M059J (cell line): ENCODE measurements at places on chromosomes 5 and 9. TPM values are rescaled to one million over a fixed set of nuclear protein-coding genes. Genes with fewer than 3 reads are reported as not detected.
A peak's percentile ranks its signal among the peaks of the same experiment; 100 is the strongest.

GRCh38 chr5:142432369-142432863 is 107.6 kb upstream of the SPRY4 start:
- no peak for DNase-seq

GRCh38 chr5:79025054-79025472 is 40.0 kb upstream of the ARSB start:
- DNase-seq, result peak; percentile 49

SPINK6 gene
- not detected in 2 replicates for total RNA-seq

GRCh38 chr5:97923496-97923895 is 740.4 kb upstream of the RIOK2 start:
- DNase-seq, result no peak

DNA sequence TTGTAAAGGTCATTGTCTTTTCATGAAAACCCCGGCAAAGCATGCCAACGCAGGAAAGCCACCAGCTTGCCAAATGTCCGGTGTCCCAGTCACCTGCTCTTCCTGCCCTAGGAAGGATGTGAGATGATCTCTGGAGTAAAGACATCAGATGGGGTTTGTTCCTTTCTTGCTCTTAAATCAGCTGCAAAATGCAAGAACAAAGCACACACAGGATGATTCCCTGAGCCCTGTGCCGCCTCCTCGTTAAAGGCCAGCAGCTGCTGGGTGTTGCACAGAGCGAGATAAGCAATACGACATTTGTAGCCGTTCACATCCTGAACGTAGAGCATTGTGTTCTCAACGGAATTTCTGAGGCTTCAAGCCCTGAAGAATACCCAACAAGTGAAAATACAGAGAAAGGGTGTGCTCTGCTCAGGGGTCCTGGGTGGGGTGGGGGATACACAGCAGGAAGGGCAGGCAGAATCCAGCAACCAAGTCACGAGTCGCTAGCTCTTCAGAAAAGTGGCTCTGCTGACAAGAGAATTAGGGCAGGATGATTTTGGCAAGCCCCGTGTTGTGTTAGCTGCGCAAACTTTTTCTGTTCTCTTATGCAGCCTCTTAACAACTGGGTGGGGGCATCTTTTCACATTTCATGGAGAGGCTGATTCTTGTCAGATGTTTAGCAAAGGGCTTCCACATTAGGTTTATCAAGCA is 229.2 kb upstream of the MAP3K1 start:
- DNase-seq, result no peak

- no peak for DNase-seq
These were observed 112.4 kb downstream of the INIP start for GRCh38 chr9:112605518-112605917.

ZBED3 gene
- total RNA-seq, result 0.64 and 0.99 TPM in 2 replicates

- peak; percentile 50 for DNase-seq
These were observed 119.6 kb upstream of the NFIB start for GRCh38 chr9:14433351-14434157.

- DNase-seq, result peak; percentile 56
These were observed 143.4 kb downstream of the MACROH2A1 start for GRCh38 chr5:135255461-135256178.

BARX1 gene
- 0.69 TPM in 1 of 2 replicates, not detected in the other for total RNA-seq

GRCh38 chr5:35089334-35090314 is 41.9 kb upstream of the AGXT2 start:
- DNase-seq, result peak; percentile 75

NR2F1 gene
- total RNA-seq, result 36.3 and 67.9 TPM in 2 replicates

GRCh38 chr5:122200450-122200849 is 71.1 kb downstream of the ZNF474 start:
- DNase-seq, result no peak

- no peak for DNase-seq
These were observed 131.6 kb downstream of the PJA2 start for GRCh38 chr5:109278141-109278540.

- DNase-seq, result no peak
These were observed 143.3 kb downstream of the ALDH1A1 start for GRCh38 chr9:72809586-72809985.

SHISAL2B gene
- total RNA-seq, result not detected in 2 replicates

- DNase-seq, result no peak
These were observed 627.9 kb upstream of the ST8SIA4 start for GRCh38 chr5:101531026-101531425.

CCDC69 gene
- total RNA-seq, result 1.5 and 2.1 TPM in 2 replicates

DNA sequence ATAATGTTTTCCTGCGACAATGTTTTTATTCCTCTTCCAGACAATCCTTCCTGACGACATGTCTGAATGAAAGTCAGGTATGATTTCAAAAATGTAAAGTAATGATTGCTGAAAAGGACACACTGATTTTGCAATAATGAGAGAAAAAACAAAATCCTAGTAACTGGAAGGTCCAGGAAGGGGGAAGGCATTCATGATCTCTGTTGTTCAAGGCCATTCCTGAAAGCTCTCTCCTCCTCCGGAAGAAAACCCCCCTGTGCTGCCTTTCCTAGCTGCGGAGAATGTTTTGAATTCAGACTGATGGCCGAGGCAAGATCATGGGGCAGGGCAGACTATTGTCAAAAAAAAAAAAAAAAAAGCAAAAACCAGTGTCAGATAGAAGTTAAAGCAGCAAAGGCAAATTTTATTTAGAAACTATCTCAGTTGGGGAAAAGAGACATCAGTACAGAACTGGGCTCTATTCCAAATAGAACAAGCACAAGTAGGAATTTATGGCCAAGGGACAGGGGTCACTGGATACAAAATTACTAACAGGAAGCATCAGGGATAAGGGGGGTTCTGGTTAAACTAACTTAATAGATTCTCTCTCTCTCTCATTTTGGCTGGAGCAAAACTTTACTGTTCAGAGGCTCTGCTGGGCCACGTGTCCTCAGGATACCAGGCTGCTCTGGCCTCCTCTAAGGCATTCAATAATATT is 36.5 kb upstream of the CTSV start:
- no peak for DNase-seq

- DNase-seq, result no peak
These were observed 282.9 kb downstream of the ARHGAP26 start for GRCh38 chr5:143052967-143053682.

PPP2R2B gene
- total RNA-seq, result 7.6 and 9.1 TPM in 2 replicates

FAM221B gene
- not detected in 2 replicates for total RNA-seq

- no peak for DNase-seq
These were observed 624.4 kb upstream of the C9orf72 start for GRCh38 chr9:28197653-28198052.

DNA sequence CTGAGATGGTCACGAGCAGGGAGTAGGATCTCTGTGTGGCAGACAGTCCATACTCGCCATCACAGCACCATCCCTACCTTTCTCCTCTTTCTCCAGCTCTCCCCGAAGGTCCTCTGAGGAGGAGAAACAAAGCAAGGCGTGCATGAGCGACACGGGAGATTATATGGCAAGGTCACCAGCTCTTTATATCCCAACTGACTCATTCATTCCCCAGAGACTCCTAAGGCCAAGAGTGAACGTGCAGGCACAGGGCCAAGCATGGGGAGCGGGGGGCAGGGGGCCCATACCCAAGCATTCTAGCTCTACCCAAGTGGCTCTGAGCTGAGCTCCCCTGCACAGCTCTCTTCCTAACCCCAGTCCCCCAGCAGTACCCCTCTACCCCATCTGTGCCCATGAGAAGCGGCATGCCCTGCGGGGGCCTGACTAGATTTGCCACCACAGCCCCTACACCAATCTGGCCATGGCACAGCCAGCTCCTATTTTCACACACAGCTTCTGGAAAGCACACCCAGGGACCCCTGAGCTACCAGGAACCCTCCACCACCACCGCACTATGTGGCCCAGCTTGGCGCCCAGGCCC is 6.8 kb downstream of the TRIM7 start:
- no peak for DNase-seq

DNA sequence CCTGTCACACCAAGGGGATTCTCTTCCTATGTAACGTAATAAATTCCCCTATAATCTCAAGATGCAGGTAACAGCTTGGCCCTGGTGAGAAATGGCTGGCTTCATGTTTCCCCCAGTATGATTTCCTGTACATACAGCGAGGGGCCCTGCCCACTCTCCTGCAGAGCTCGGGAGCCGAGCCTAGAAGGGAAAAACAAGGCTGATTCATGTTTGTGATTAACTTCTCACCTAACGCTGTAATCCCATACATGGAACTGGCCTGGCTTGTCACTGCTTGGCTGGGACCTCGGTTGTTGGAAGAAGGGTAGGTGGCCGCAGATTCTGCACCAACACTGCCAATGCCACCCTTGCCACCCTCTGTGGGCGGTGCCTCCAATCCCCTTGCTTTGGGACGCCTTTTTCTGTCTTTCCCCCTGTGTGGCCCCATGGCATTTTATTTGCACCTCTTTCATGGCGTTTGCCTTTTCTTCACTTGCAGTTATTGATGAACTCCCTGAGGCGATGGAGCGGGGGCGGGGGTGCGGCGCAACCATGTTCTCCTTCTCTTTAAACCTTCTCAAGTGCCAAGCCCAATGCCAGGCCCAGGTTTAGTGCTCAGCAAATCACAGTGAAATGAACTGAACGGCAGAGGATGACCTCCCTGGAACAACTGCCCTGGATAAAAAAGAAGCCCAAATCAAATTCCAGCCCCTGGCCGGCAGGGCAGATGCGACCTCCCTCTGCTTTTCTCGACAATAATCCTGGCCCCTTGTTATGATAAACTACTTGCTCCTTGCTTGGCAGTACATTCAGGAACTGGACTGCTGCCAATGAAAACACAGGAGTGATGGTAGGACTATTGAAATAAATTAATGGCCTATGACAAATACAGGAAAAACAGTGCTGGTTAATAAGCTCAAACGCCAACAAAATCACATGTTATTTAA is 108.1 kb downstream of the TMEM174 start:
- DNase-seq, result peak; percentile 86

- peak; percentile 46 for DNase-seq
These were observed 30.9 kb downstream of the PDE6A start for GRCh38 chr5:149913436-149914419.

GRCh38 chr5:51203598-51203997 is 179.7 kb upstream of the ISL1 start:
- no peak for DNase-seq

DNA sequence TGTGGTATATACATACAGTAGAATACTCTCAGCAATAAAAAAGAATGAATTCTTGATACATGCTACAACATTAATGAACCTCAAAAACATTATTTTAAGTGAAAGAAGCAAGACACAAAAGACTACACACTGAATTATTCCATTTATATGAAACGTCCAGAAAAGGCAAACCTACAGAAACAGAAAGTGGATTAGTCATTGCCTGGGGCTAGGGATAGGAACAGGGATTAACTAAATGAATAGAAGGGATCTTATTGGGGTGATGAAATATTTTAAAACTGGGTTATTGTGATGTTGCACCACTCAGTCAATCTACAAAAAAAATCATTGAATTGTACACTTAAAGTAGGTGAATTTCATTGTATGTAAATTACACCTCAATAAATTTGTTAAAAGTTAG is 326.7 kb downstream of the PIK3R1 start:
- peak; percentile 80 for DNase-seq

- DNase-seq, result peak; percentile 5
These were observed 602.6 kb downstream of the MTRR start for GRCh38 chr5:8471581-8471980.

- DNase-seq, result peak; percentile 38
These were observed 7.4 kb downstream of the CTNNA1 start for GRCh38 chr5:138760448-138761110.

DNA sequence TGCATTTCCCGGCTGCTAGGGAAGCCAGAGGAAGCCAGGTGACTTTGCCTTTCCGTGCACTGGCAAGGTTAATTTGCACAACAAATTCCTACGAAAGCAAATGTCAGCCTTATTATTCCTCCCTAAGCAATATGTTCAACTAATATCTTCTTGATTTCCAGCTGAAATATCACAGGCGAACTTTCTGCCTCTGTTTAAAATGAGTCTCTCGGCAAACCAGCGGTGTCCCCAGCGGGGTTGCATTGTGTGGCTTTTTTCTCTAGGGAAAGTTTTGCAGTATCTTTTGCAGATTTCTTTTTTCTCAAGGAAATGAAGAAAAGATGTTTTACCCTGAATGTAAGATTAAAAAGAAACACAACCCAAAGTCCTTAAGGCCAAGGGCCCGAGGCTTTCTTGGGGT is 1.9 kb downstream of the DBH start:
- DNase-seq, result no peak

DNA sequence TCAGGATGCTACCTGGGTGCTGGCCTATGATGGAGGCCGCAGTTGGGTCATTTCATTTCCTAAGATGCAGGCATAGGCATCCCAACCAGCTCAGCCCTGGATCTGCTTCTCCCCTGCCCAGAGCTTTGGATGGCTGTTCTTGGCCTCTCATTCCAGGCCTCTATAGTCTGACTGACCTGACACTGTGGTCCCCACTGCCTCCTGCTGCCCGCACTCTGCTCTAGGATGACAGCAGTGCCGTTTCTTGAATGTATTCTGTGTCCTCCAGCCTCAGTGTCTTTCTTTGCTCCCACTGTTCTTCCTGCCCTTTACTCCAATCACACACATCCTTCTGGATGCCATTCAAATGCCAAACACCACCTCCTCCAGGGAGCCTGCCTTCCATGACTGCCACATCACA is 235.7 kb downstream of the HSPA4 start:
- no peak for DNase-seq

FGF18 gene
- total RNA-seq, result not detected in 2 replicates

DNA sequence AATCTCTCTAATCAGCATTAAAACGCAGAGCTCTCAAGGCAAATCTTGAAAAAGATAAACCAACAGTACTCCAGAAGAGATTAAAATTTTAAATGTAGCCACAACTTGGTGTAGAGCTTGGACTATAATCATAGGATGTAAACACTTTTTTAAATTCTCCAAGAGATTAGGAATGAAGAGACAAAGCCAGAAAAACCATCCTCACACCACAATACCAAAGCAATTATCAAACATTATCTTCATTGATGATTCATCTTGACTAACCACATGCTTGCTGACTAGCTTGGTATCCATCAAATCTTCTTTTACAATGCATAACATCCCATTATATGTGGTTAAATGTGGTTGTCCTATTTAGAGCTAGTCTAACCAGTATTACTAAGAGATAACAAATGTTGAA is 815.1 kb downstream of the TLE1 start:
- peak; percentile 90 for DNase-seq

- no peak for DNase-seq
These were observed 25.4 kb downstream of the BOD1 start for GRCh38 chr5:173591056-173591514.

GRCh38 chr5:138096363-138096762 is 12.5 kb downstream of the WNT8A start:
- peak; percentile 29 for DNase-seq
